Kidney epithelial cell (primary cell): ENCODE measurements at places on chromosomes 2 and 18. TPM values are rescaled to one million over a fixed set of nuclear protein-coding genes. Genes with fewer than 3 reads are reported as not detected.

The SPP2 gene
- not detected in 2 replicates for total RNA-seq

The TXNL1 gene
- 73.7 and 76.1 TPM in 2 replicates for total RNA-seq

The DSG4 gene
- not detected in 2 replicates for total RNA-seq

The IL37 gene
- total RNA-seq: not detected in 2 replicates

GRCh38 chr2:61257446-61257845 is 95.5 kb downstream of the C2orf74 start:
- no peak for DNase-seq

DNA sequence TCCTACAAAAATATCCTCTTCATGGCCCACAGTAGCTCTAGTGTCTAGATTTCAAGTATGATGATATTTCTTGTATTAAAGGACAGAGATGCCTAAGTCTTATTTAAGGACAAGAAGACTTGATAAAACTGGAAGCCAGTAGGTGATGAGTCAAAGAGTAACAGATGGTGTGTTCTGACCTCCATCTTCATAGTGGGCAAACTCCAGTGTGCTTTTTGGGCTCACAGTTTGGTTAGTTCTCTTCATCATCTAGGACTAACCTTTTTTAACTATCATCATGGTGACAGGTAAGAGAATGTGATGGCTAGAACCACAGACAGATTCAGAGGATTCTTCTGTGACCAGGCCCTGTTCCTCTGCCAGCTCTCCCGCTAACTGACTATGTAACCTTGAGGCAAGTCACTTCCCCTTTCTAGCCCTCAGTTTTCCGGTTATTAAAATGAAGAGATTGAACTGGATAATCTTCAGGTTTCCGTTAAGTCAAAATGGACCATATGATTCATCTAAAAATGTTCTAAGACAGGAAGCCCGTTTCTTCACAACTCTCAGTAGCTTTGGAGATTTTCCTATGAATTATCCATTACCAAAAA is 140.3 kb upstream of the RASGRP3 start:
- DNase-seq: no peak

GRCh38 chr2:43605851-43606250 is 10.0 kb upstream of the THADA start:
- DNase-seq: no peak

DNA sequence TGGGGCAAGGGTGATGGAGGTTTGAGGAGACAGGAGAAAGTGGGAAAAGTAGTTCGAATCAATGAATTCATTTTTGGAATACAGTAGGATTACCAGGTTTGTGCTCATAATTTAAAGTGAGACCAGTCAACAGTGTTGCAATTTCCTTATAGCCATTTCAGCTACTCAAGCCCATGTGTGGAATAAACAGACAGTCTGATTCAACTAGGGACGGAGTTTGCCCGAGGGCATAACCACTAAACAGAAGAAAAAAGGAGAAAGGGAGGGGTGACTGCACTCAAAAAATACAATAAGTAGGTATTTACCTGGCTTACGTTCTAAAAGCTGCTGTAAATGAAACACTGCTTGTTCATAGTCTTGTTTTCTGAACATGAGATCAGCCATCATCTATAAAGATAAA is 55.2 kb downstream of the TTC21B start:
- no peak for DNase-seq

GRCh38 chr2:221981912-221982470 is 316.8 kb downstream of the PAX3 start:
- no peak for DNase-seq

DNA sequence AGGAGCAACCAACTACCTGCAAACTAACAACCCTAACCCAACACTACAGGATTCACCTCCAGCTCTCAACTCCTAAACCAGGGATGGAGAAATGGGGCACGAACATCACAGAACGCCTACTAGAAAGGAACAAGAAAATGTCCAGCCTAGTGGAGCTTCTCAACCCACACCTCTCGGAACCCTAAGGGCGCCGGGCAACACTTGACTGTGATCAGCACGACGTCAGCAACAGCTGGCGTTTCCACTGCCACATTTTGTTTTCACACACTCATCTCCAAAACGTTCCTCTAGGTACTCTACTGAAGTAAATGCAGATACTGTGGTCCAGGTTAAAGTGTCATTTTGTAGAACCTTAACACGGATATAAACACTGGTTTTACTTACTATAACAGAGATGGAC is 4.2 kb downstream of the RNASEH1 start:
- DNase-seq: no peak

- no peak for DNase-seq
These were observed 108.7 kb downstream of the GFPT1 start for GRCh38 chr2:69278366-69278765.

- no peak for DNase-seq
These were observed at the start of gene ARMC9 for GRCh38 chr2:231198291-231199173. Gene ARMC9, plus strand, starts transcription at chr2:231198631. Its CDS starts 7,608 bp downstream, at chr2:231206239.

- DNase-seq: no peak
These were observed 18.5 kb downstream of the PDCL3 start for GRCh38 chr2:100581277-100581612.

GRCh38 chr2:220071696-220072095 is 444.3 kb downstream of the SLC4A3 start:
- DNase-seq: no peak

- no peak for DNase-seq
These were observed 42.7 kb downstream of the SOCS6 start for GRCh38 chr18:70331456-70332097.
